ENCODE measurements at places on chromosomes 3 and 15. TPM values are rescaled to one million over a fixed set of nuclear protein-coding genes. Genes with fewer than 3 reads are reported as not detected.

DNA sequence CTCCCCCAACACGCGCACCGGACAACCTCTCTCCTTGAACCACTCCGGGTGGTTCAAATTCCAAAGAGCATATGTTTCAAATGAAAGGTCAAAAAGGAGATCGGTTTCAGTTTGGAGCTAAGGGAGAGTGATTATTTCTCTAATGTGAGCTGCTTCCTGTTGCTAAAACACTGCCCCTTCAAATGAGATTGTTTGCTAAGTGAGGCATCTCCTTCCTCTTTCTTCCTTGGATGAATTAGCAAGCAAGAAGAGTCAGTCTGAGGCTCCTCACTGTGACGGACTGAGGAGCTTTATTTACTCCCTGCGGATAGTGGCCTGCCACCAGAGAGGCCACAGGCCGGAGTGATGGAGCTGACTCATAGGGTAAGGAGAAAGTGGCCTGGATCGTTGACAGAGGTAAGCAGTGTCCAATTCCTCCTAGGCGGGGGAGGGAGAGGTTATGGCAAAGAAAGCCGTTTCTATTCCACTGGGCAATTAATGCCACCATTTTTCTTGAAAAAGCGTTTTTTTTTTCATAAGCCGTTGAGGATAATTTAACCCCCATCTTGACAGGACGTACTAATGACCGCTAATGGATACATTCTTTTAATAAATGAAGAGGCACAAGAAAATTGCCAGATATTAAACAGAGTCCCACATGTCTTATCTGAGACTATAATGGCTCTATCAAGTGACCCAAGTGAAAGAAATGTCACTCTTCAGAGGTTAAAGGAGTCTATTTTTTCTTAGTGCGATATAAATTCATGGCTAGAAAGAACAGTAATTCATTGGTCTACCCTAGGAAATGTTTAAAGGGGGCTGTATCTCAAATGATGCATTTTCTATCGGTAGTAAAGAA lies 167.0 kb upstream of the ANKRD28 start:
- DNase-seq, result no peak

DNA sequence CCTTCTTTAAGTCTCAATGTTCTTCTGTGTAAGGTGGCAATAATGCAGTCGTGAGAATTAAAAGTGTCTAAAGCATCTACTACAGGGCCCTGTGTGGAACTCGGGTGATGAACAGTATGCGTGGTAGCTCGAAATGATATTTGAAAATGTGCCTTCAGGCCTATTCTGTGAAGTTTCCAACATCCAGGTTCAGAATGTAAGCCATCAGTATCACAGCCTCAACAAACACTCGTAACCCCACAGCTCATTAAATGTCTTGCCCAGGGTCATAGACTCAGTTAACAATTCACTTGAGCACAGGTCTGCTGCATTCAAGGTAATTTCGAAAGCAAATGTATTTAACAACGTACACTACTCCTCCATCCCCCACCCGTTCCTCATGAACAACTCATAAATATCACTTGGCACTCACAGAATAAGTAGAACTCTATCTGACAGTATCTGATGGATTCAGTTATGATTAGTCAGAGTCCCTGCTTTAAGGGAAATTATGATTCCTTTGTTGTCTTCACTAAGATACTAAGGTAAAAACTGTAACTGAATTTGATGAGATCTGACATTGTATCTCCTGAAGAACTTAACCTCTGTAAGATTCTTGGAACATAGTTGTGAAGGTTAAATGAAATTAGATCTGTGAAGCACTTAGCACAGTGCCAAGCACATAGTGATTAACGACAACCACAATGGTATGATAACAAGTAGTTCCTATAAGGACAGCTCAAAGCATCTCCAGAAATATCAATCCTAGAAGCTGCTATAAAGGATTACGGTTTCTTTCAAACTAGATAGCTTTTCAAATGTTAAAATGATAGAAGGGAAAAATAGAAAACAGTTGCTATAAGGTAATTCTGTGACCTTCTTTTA lies 642.3 kb downstream of the TBL1XR1 start:
- no peak for DNase-seq

- DNase-seq, result peak; percentile 4
These were observed 64.9 kb downstream of the PLSCR2 start for GRCh38 chr3:146404436-146404835.

DNA sequence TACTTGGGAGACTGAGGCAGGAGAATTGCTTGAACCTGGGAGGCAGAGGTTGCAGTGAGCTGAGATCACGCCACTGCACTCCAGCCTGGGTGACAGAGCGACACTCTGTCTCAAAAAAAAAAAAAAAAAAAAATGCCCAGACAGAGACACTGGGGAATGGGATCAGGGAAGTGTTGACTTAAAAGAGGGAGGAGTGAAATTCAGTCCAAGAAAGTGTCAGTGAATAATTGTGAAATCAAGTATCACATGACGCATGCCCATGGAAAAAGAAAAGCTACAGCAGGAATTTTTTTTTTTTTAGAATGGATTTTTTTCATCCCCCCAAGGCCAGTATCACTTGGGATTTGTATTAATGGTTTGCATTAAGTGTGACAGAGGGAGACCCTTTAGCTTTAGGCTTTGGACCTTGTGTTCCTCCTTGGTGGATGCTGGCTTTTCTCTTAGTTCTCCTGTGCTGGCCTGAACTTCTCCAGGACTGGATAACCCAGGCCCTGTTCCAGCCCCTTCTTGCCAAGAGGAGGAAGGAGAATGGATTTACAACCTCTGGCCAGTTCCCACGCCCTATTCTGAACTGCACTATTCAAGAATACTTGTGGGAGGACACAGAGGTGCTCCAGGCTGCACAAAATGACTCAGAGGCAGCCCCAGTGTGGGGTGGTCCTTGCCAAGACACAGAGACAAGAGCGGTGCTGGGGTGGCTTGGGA lies 36.7 kb upstream of the ZNF774 start:
- DNase-seq, result no peak

GRCh38 chr3:165835431-165835830 lies 1.8 kb downstream of the BCHE start:
- DNase-seq, result no peak

Gene SLC28A1
- polyA plus RNA-seq, result not detected

DNA sequence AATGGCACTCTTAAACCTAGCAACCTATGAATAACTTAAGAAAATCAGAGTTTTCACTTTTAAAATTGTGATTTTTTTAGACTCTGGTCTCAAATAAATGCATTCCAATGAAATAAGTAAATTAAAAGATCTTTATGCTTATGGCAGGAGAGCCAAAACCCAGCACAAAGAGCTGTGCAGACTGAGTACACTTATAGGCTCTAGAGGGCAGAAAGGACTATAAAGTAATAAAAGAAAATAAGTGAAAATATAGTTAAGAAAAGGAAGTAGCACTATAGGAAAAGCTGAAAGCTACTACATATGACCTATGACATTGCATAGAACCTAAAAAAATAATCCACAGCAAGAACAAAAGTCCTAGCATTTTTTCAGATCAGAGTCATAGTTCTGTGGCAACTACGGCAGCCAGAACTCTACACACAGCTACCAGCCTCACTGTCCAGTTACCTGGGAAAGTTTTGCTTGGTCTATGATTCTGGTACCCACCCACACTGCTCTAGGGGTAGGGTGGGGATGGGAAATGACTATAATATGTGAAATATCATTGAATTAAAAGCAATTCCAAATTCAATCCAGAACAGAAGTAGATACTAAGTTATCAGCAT lies 30.5 kb downstream of the CLASP2 start:
- DNase-seq, result no peak

Gene LDHAL6B
- not detected for polyA plus RNA-seq

Gene GOLGB1
- polyA plus RNA-seq, result 30.3 TPM

DNA sequence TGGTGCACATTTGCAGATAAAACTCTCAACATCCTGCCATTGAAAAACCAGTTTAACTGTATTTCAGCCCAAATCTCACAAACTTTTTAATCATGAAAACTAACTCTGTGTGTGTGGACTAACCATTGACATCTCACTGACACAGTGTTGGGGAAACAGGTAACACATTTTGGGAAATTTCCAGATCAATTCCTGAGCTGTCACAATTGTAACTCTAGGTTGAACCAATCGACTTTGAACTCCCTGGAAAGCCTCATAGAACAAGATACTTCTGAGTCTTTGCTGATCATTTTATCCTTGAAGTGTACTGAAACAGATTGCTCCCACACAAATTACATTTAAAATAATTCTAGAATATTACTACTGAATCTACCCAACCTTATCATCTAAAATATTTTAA lies 667.9 kb upstream of the NR2F2 start:
- no peak for DNase-seq

Gene CCR8
- polyA plus RNA-seq, result not detected

- no peak for DNase-seq
These were observed 42.1 kb downstream of the CCDC33 start for GRCh38 chr15:74278207-74278606.
